ENCODE measurements at places on chromosomes 11 and 22.
A peak's percentile ranks its signal among the peaks of the same experiment; 100 is the strongest.

DNA sequence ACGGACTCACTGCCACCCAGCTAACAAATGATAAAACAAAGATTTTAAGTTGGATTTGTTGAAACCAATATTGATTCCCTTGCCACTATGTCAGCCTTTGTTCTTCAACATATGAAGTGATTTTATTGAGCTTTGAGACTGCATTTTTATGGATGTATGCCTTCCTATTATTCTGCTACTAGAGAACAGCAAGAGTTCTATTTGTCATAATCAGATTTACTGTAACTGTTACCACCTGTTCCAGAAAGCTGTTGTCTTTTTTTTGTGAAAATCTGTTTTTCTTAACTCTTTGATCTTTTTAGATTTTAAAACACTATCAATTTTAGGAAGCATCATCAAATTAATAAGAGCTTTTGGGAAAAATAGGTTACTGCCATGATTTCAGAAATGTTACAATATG lies 114.4 kb downstream of the MUC15 start:
- no peak for DNase-seq

- no peak for DNase-seq
These were observed 4.3 kb downstream of the CLTCL1 start for GRCh38 chr22:19287076-19287707.

GRCh38 chr11:17063171-17064002 lies 14.1 kb downstream of the RPS13 start:
- peak; percentile 79 for DNase-seq

GRCh38 chr11:11574373-11575287 lies 47.2 kb downstream of the GALNT18 start:
- no peak for DNase-seq

DNA sequence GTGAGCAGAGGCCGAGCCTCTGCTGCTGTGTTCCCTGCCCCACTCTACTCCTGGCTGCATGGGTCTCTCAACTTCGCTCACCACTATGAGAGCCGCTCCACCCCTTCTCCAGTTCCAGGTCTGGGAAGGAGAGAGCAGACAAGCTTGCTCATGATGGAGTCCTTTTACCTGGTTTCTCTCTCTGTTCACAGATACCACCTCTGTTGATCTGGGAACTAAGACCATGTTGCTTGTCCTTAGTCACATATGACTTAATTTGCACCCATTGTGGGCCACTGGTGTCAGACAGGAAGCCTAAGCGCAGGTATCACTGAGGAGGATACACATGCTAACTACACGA lies 26.8 kb downstream of the MCM5 start:
- DNase-seq: no peak

DNA sequence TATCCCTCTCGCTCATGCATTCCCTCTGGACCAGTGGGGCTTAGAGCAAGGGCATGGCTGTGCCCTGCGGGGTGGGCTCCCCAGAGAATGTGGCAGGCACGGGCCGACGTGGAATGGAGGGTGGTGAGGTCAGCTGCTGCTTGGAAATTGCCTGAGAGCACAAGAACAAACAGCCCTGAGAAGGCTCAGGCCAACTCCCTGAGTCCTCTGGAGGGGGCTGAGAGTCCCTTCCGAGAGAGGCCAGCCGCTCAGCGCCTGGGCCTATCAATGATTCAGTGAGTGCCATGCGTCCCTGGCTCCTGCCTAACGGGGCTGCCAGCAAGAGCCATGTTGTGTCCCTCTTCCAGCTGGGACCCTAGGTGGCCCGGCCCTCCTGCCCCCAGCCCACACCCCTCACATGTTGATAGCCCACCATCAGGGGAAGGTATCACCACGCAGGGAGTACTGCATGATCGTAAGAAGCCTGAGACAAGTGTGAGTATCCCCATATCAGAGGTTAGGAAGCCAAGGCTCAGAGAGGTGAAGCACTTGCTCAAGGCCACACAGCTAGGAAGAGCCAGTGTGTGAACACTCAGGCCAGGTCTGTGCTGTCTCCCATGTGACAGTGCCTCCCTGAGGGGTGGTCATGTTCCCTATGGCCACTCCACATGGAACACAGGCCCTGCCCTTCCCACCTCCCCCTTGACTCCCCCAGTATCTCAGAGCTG lies 55.8 kb downstream of the NECTIN1 start:
- DNase-seq: no peak

DNA sequence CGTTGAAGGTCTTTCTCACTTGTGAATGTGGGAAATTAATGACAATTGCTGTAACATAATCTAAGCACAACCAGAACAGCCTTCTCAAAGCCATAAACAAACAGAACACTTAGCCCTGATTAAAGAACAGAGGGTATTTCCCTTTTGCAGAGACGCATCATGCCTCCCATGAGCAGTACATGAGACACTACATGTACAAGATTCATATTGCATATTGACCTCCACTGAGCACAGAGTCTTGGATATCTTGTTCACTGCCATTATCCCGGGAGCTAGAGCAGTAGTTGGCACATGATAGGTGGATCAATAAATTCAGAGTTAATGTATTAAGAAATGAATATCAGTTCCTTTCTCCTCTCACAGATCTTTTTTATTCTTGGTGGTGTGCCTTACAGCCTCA lies 1194.3 kb upstream of the TENM4 start:
- no peak for DNase-seq

DNA sequence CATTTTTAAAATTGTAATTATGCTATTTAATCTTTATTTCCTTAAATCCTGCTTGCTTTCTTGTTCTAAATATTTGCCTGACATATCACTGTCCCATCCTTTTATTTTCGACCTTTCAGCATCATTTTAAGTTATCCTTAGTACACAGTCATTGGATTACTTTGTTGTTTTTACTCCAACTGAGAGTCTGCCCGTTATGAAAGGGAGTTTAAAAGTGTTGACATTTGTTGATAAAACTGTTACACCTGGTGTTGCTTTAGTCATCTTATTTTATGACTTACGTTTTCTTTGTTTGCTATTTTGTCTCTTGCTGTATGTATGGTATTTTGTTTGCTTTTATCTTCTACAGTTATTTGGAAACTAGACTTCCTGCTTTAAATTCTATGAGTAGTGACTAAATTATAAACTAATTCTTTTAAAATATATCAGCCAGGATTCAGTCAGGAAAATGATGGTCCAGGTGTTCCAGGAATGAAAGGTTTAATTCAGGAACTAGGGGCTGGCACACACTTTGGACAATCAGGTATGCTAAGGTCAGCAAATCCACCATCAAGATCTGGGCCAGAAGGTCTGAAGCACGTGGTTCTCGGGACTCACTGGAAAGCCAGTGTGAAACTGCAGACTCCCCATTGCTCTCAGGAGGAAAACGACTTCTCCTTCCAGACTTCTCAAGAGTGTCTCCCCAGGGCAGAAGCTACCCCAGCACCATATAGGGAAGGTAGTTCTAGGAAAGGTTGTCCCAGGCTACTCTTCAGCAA lies 86.0 kb downstream of the RASSF10 start:
- DNase-seq: no peak

All from glutamatergic neuron (in vitro differentiated cells).